Posterior vena cava (tissue), 2 donors: ENCODE measurements at places on chromosomes 2 and 18. TPM values are rescaled to one million over a fixed set of nuclear protein-coding genes. Genes with fewer than 3 reads are reported as not detected.

DNA sequence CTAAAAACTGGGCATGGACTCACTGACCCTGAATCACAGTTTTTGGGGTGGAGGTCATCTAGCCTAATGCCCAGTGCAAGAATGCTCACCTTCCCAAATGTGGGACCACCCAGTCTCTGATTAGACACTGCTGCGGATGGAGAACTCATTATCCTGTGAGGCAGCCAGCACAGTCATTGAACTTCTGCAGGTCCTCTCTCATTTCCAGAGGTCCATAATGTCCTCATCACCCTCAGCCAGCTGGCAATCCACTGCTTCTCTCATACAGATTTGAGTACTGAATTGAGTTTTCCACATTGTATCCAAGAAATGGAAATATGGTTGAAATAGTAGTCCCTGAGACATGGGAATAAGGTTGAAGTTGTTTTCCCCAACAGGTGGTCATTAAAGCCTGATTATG is 5.0 kb upstream of the MYO5B start:
- DNase-seq: no peak

DNA sequence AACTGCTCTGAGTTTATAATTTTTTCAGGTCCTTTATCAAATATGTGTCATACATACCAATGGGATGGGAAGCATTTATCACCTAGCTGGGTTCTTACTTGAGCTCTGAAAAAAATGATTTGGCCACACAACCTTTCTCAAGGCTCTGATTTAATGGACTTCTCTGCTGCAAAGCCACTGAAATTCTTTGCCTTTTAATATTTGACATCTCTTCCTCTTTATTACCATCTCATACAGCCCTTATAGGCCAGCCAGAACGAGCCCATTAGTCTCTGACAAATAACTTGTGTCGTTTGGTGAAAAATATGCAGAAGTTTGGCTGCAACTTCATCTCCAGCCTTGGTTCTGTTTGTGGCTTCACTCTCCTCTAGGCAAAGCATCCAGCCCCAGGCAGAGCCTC is 249.1 kb downstream of the ATAD2B start:
- DNase-seq: no peak

The HJURP gene
- total RNA-seq: not detected

The REG1B gene
- 0.69 TPM for total RNA-seq

DNA sequence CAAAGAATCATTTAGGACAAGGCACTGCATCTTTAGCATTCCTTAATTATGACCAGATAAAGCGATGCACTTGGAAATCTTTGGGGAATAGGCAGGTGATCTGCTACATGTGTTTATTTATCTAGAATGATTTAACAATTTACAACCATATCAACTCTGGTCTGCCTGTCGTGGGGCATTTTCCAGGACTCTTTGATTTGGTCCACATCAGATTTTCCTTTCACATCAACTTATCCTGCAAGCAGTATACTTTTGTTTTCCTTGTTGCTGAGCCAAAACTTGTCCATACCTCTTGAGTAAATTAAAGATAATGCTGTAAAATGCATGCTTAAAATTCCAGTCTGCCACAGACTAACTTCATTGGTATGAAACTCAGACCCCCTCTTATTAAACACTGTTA is 312.4 kb upstream of the TCF4 start:
- DNase-seq: no peak

DNA sequence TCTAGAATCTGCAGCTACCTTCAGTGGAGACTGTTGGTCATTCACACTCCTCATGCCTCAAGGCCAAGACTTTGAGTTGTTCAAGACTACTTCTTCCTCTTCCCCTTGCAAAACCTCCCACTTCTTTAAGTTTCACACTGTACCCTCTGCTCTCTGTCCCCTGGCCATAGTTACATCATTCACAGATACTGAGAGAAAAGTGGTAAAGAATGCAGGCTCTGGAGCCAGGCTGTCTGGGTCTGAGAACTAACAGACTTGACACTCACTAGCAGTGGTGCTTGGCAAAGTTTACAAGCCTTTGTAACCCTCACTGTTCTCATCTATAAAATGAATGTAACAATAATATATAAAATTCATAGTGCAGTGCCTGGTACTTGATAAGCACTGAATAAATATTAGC is 61.8 kb downstream of the CDH20 start:
- DNase-seq: no peak

DNA sequence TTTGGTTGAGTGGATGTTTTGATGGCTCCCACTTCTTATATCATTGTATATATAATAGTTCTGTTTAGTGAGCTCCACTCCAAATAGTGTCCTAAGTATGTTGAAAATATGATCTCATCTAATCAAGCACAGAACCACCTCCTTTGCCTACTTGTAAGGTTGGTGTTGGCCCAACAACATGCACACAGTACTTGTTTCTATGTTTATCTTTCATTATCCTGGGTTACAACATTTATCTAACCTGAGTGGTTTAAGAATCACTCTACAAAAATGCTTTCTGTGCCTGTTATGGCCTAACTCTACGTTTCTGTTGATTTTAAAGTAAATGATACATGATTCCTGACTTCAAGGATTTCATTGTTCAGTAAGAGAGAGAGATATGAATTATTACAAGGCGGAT is 281.9 kb downstream of the FIGN start:
- no peak for DNase-seq

DNA sequence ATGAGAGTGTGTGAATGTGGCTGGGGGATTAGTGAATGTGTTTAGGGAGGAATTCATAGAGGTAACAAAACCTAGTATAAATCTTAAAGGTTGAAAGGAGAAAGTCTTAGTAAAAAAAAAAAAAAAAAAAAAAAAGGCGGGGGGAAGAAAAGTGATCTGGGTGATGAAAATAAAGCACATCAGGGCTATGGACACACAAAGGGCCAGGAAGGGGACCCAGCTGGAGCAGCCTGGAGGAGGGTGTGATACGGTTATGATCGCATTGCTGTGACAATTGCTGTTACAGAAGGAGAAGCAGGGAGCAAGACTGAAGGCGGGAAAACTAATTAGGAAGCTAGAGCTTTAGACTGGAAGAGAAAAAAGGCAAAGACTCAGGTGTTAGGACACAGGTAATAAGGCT is 85.4 kb downstream of the DLGAP1 start:
- no peak for DNase-seq

DNA sequence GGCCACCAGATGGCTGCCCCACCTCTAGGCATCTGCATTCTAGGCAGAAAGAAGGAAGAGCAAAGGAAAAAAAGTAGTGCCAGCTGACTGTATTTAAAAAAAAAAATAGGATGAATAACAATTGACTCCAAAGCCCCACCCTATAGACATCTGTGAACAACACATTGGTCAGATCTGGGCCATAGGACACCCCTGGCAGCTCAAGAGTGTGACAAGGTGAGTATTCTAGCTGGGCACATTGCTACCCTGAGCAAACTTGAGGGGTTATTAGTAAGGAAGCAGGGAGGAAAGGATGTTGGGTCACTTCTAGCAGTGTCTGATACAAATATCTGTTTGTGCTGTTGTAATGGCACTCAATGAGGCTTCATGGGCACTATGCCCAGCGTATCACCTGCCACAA is 58.6 kb upstream of the NPAS2 start:
- DNase-seq: no peak

GRCh38 chr2:239774933-239775622 is 250.1 kb downstream of the NDUFA10 start:
- DNase-seq: no peak

The CLEC4F gene
- 0.32 TPM for total RNA-seq

The UGT1A6 gene
- total RNA-seq: not detected

DNA sequence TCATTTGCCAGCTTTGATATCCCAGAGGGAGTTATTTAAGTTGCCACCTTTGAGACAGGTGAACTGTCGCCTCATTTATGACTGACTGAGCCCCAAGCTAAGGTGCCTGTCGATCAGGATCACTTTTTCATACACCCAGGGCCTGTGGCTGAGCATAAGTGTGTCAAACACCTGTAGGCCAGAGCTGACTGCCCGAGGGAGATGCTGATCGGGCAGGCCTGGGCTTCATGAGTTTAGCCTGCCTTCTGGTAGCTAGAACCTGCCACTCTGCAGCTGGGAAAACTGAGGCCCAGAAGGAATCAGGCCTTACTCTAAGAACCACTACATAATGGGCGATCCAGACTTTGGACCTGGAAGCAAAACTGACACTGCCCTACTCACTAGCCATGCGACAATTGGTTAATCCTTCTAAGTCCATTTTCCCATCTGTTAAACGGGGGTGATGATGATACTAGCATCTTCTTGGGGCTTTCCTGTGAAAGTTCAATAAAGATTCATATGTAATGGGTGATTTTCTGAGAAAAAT is 188.7 kb upstream of the GLI2 start:
- no peak for DNase-seq

DNA sequence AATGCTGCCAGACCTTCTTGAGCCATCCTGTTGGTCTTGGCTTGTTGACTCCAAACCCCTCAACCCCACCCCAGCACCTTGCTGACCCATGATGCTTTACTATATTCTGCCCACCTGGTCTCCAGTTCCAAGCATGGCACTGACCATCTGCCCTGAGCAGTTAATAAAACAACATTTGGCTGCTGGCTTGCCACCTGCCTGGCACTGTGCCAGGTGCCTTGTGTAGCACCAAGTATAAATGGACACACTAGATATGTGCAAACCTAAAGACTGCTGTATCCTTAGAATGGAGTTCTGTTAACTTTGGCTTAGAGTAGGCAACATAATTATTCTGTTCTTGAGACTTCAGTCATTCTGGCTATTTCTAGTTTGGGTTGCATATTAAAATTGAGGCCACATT is 91.4 kb downstream of the ACSL3 start:
- DNase-seq: no peak

DNA sequence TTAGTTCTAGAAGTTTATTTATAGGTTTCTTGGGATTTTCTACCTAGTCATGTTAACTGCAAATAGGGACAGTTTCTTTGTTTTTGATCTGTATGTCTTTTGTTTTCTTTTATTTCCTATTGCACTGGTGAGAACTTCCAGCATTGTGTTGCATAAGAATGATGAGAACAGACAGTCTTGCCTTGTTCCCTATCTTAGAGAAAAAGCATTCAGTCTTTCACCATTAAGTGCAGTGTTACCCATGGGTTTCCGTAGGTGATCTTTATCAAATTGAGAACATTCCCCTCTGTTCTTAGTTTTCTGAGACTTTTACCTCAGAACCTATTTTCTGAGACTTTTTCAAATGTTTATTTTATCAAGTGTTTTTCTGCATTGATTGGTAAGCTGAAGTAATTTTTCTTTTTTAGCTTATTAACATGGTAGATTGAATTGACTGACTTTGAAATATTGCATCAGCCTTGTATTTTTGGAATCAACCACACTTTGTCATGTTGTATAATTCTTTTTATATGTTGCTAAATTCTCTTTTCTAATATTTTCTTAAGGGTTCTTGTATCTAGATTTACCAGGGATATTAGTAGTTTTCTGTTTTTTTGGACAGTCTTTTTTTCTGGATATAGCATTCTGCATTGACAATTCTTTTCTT is 17.2 kb downstream of the MFSD6 start:
- no peak for DNase-seq

The KIF5C gene
- total RNA-seq: 1.3 TPM
